ENCODE measurements at places on chromosomes 11 and 22.

- H3K27me3 ChIP-seq = peaks cover 2% of the 10 kb centered on the region
- H3K36me3 ChIP-seq = peaks cover 11% of the 10 kb centered on the region
- H3K4me3 ChIP-seq = no peak overlapping the region
- DNase-seq = no peak
- peaks cover 7% of the 10 kb centered on the region for H3K4me1 ChIP-seq
- no peak overlapping the region for H3K27ac ChIP-seq
Observed at GRCh38 chr22:39800790-39801520, 92.6 kb downstream of the ENTHD1 start.

- no peak overlapping the region for H3K4me3 ChIP-seq
- H3K4me1 ChIP-seq = no peaks in the 10 kb centered on the region
- no peaks in the 10 kb centered on the region for H3K36me3 ChIP-seq
- H3K27ac ChIP-seq = no peak overlapping the region
- no peak for DNase-seq
Observed at GRCh38 chr11:79043726-79044125, 397.1 kb downstream of the TENM4 start.

DNA sequence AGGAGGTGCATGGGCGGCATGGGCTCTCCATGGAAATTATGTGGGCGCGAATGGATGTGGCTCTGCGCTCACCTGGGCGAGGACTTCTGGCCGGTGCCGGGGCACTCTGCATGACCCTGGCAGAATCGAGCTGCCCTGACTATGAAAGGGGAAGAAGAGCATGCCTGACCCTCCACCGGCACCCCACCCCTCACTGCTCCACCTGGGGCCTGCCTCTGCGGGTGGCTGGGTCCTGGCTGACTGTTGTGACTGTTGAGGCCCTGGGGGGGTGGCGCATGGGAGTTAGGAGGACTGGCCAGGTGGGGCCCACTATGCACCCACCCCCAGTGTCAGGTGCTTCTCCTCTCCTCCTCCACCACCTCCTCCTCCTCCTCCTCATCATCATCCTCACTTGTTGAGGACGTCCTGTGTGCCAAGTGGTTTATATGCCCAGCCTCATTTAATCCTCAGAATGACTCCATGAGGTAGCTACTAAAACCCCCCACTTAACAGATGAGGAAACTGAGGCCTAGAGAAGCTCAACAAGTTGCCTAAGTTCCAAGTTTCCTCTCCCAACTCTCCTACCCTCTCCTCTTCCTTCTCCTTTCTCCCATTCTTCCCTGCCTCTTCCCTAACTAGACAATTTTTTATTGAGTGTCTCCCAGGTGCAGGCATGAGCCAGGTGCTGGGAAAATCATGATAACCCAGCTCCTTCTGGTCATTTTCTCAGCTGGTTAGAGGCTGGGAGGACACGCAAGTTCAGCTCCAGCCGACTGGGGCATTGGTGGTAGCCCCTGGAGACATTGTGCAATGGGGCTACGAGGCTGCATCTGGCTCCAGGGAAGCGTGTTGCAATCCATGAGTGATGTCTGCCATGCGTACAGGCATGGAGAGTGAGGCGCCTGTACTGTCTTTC, 2.3 kb downstream of the MYEOV start:
- H3K36me3 ChIP-seq = no peaks in the 10 kb centered on the region
- H3K27ac ChIP-seq = no peak overlapping the region
- DNase-seq = no peak
- H3K4me3 ChIP-seq = peak overlapping the region; percentile 89

- H3K27ac ChIP-seq = no peak overlapping the region
- H3K4me1 ChIP-seq = peaks cover 3% of the 10 kb centered on the region
- no peaks in the 10 kb centered on the region for H3K36me3 ChIP-seq
- DNase-seq = peak; percentile 79
Observed at GRCh38 chr22:49934891-49935557, 16.6 kb downstream of the CRELD2 start.

DNA sequence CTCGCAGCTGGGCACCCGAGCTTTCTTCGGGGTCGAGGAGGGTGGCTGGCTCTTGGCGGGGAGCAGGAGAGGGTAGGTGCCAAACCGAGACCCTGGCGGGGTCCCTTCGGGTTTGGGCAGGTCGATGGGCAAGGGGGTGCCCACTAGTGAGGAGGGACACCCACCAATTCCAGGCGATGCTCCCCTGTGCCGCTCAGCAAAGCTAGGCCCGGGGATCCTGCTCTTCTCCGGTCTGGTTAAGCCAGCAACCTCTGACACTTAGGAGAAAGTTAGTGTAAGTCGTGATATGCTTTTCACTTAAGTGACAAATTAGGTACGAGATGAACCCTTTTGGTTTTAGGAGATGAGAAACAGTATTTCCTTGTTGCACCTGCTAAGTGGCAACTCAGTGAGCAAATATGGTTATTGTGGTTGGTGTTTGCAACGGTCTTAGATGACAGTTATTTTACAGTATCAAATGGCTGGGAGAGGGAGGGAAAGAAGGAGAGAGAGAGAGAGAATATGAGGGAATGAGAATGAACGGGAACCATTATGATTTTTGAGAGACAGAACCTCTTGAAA, 565 bp downstream of the NUCB2 start:
- DNase-seq = no peak
- no peaks in the 10 kb centered on the region for H3K27me3 ChIP-seq
- H3K27ac ChIP-seq = peak overlapping the region; percentile 94
- peaks cover 35% of the 10 kb centered on the region for H3K4me1 ChIP-seq

DNA sequence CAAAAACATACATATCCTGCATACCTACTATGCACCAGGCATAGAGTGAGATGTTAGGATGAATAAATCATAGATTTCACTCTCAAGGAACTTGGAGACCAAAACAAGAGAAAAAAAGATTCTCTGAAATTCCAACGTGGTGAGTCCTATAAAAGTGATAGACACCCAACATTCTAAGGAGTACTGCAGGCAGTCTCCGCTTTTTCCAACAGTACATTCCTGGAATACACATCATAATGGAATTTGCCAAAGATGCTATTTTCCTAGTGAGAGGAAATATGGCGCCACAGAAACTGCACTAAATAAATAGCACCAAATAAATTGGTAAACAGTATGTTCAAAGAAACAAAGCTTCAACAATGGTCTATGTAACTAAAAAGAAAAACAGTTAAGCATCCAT, 6.0 kb downstream of the TMEM123 start:
- peaks cover 65% of the 10 kb centered on the region for H3K36me3 ChIP-seq
- no peaks in the 10 kb centered on the region for H3K27me3 ChIP-seq
- peak overlapping the region; percentile 11 for H3K4me3 ChIP-seq
- H3K27ac ChIP-seq = no peak overlapping the region
- DNase-seq = no peak
- H3K4me1 ChIP-seq = peaks cover 91% of the 10 kb centered on the region

- H3K36me3 ChIP-seq = no peaks in the 10 kb centered on the region
- no peak for DNase-seq
- no peak overlapping the region for H3K27ac ChIP-seq
- no peak overlapping the region for H3K4me3 ChIP-seq
- peaks cover 40% of the 10 kb centered on the region for H3K27me3 ChIP-seq
Observed at GRCh38 chr11:70415191-70415590, 16.9 kb downstream of the CTTN start.

DNA sequence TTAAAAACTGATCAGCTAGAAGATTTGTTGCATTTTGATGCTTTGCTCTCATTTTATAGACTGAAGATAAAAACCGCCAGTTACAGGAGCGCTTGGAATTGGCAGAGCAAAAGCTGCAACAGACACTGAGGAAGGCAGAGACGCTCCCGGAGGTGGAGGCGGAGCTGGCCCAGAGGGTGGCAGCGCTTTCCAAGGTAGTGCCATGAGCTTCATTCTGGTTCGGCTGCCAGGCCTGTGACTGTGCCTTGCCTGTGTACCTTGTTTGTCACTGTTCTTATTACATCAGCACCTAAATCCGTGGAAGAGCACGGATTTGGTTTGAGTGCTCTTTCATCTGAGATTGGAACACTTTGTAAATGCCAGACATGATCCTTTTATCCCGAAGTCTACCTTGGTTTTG, 61.4 kb downstream of the PPFIA1 start:
- H3K27me3 ChIP-seq = no peaks in the 10 kb centered on the region
- no peak for DNase-seq
- H3K4me3 ChIP-seq = no peak overlapping the region
- no peak overlapping the region for H3K27ac ChIP-seq

GRCh38 chr22:26558248-26558895, 31.6 kb downstream of the TPST2 start:
- H3K36me3 ChIP-seq = peaks cover 26% of the 10 kb centered on the region
- peak overlapping the region; percentile 63 for H3K27ac ChIP-seq
- no peak overlapping the region for H3K4me3 ChIP-seq

DNA sequence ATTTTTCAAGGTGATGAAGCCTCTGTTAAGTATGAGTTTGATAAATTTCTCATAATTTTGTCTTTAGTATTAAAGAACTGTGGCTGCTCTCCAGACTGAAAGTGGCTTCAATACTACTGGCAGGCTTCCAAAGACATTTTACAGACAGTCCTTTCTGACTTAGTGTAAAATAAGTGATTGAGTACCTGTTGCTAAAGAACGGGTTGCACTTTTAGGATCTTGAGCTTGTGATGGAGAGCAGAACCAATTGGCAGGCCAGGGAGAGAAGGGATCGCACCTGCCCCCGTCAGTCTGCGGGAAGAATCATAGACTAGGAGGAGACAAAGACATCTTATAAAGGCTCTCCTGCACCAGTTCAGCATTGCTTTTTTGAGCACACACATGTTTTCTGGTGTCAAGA, 4.4 kb downstream of the NCAM1 start:
- no peak overlapping the region for H3K27ac ChIP-seq
- DNase-seq = no peak
- H3K4me3 ChIP-seq = no peak overlapping the region
- H3K36me3 ChIP-seq = no peaks in the 10 kb centered on the region
- H3K4me1 ChIP-seq = peaks cover 2% of the 10 kb centered on the region

- no peak overlapping the region for H3K4me3 ChIP-seq
- H3K36me3 ChIP-seq = peaks cover 9% of the 10 kb centered on the region
- no peak overlapping the region for H3K27ac ChIP-seq
- no peaks in the 10 kb centered on the region for H3K27me3 ChIP-seq
- H3K4me1 ChIP-seq = peaks cover 12% of the 10 kb centered on the region
- DNase-seq = no peak
Observed at GRCh38 chr22:47030881-47031627, 268.6 kb downstream of the TBC1D22A start.

Data from naive thymus-derived CD8-positive, alpha-beta T cell (primary cell).